Body of pancreas (tissue), 4 donors: ENCODE measurements at places on chromosomes 13 and 19. TPM values are rescaled to one million over a fixed set of nuclear protein-coding genes. Genes with fewer than 3 reads are reported as not detected.

The CYP2A7 gene
- not detected for total RNA-seq

The RFPL4AL1 gene
- not detected for total RNA-seq

The DIAPH3 gene
- total RNA-seq, result 0.78 TPM

The PSG6 gene
- not detected for total RNA-seq

The CATSPERD gene
- not detected for total RNA-seq

The IL17D gene
- total RNA-seq, result 0.66 TPM

The ZFP14 gene
- 4.4 TPM for total RNA-seq

The CALR3 gene
- not detected for total RNA-seq

The OR7C1 gene
- total RNA-seq, result not detected
